ENCODE measurements at places on chromosomes 7 and 10. TPM values are rescaled to one million over a fixed set of nuclear protein-coding genes. Genes with fewer than 3 reads are reported as not detected.

GRCh38 chr7:123612024-123612423, 10.4 kb downstream of the ASB15 start:
- DNase-seq, result no peak

GRCh38 chr10:122047560-122047959, 58.6 kb downstream of the TACC2 start:
- no peak for DNase-seq

DNA sequence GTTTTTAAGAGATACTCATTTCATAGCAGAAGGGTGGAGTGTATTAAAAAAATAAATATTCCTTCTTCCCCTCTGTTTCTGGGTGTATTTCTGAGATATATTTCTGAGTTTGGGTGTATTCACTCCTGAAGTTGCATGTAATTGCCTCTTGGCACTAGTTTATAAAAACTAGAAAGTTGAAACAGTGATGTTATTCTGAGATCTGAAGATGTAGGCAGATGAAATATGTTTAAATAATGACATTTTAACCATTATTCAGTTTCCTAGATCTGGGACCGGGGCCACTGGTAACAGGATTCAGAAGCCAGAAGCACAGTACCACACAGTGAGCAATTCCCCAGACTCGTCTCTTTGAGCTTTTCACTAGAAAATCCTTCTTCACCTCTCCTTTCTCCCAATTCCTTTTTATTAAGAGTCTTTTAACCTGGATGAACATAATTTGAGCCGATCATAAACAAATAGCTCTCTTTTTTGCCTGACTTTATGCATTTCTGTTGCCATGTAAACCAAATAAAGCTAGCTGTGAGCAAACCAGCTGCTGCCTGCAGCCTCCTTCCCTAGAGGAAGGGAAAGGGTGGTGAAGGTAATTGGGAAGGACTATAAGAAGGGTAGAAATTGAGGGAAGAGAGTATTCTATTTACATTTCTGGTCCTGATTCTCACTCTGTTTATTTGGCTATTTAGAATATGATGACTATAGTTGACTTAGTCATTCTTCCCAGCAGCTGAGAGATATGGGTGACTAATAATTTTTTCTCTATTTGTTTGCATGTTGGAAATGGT, 101.8 kb upstream of the STRIP2 start:
- DNase-seq, result peak; percentile 34

- peak; percentile 18 for DNase-seq
These were observed 7.1 kb upstream of the AMZ1 start for GRCh38 chr7:2680792-2681490.

PNPLA8 gene
- total RNA-seq, result 20.2 TPM

PLXDC2 gene
- 0.92 TPM for total RNA-seq

OR2A1 gene
- not detected for total RNA-seq

TMEM225B gene
- total RNA-seq, result not detected

PLXNA4 gene
- total RNA-seq, result 1.2 TPM
